ENCODE measurements at places on chromosomes 6 and 20.

- no peak for DNase-seq
Observed at GRCh38 chr6:25217829-25218228, 61.3 kb upstream of the CARMIL1 start.

GRCh38 chr6:136582711-136583471 lies 32.7 kb upstream of the MAP7 start:
- DNase-seq: no peak

- DNase-seq: no peak
Observed at GRCh38 chr20:16819483-16819882, 71.3 kb downstream of the OTOR start.

- no peak for DNase-seq
Observed at GRCh38 chr6:35727231-35727934, 9.4 kb upstream of the ARMC12 start.

GRCh38 chr20:2089447-2089846 lies 12.2 kb upstream of the STK35 start:
- DNase-seq: no peak

DNA sequence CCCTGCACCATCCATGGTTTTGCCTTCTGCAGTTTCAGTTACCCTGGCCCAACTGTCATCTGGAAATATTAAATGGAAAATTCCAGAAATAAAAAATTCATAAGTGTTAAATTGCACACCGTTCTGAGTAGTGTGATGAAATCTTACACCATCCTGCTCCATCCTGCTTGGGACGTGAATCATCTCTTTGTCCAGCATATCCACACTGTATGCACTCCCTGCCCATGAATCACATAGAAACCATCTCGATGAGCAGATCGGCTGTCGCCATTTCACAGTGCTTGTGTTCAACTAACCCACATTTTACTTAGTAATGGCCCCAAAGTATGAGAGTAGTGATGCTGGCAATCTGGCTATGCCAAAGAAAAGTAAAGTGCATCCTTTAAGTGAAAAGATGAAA lies 105.9 kb upstream of the ID4 start:
- no peak for DNase-seq

GRCh38 chr6:123014835-123015234 lies 18.8 kb downstream of the CLVS2 start:
- DNase-seq: no peak

DNA sequence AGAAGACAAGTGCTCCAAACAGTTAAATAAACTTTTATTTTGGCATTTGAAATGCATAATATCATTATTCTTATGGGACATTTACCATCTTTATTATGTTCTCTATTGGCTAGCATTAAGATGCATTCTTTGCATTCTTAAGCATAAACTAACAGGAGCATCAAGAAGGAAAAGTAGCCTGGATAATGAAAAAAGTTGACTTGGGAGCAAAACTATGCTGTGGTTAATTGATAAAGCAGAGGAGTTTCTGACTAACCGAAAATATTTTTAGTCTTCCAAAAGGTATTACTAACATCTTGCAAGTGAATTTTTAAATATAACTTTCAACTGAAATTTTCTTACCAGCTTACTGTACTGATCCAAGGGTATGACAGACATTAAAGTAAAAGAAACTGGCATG lies 140.3 kb downstream of the FLRT3 start:
- no peak for DNase-seq

DNA sequence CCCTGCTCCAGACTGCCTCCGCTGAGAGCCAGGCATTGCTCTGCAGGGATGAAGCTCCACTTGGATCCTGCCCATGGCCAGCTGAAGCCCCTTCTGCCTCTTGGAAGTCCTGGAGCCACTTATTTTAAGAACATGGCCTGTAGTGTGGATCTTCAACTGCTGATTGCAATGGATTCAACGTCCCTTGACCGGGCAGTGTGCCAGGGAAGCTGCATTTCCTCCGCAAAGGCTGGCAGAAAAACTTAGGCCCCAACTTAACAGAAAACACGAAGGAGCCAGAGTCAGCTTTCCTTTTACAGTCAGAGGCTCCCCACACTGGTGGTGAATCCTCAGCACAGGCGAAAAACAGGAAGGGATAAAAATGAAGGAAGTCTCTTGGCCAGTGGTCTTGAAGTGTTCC lies 26.3 kb upstream of the FOXQ1 start:
- DNase-seq: no peak

DNA sequence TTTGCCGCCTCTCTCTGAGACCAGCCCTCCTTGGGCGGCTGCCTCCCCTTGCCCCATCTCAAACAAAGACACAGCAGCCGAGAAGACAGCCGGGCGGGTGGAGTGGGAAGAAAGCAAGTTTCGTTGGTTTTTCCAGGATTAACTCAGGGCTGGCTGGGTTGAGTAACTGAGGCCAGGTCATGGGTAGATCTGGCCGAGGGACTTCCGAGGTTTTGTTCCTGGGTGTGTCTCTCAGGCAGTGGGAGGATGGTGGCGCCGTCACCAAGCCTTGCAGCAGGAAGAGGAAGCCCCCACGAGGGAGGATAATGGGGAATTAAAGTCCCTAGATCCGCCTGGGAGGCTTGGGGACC lies 167.2 kb downstream of the TTLL2 start:
- DNase-seq: no peak

- no peak for DNase-seq
Observed at GRCh38 chr20:15200147-15200565, 862.7 kb upstream of the FLRT3 start.

- peak; percentile 26 for DNase-seq
Observed at GRCh38 chr20:46174469-46175126, 56.5 kb downstream of the CD40 start.

- no peak for DNase-seq
Observed at GRCh38 chr20:17803765-17804164, 104.0 kb downstream of the BANF2 start.

- DNase-seq: no peak
Observed at GRCh38 chr20:46894579-46894958, at the start of gene EYA2. Gene EYA2, plus strand, starts transcription at chr20:46894843. Its CDS starts 95,168 bp downstream, at chr20:46990011.

- no peak for DNase-seq
Observed at GRCh38 chr6:17408081-17408480, 14.7 kb downstream of the CAP2 start.

- no peak for DNase-seq
Observed at GRCh38 chr20:64111841-64112641, 4.7 kb upstream of the NPBWR2 start.

- no peak for DNase-seq
Observed at GRCh38 chr6:33895296-33895695, 91.5 kb upstream of the MLN start.

- DNase-seq: no peak
Observed at GRCh38 chr6:52000064-52000463, 87.3 kb downstream of the PKHD1 start.

DNA sequence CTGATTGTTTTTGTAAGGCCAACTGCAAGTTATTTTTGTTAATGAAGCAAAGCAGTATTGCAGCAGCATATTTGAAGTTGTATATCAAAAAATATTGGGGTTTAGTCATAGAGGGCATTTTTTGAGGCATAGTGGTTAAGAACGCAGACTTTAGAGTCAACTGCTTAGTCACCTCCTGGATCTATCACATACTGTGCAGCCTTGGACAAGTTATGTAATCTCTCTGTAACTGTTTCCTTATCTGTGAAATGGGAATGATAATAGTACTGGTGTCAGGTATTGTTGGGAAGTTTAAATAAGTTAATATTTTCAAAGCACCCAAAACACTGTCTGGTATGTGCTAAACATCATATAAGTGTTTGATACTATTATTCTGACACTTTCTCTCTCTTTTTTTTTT lies 27.2 kb upstream of the EFHC1 start:
- DNase-seq: no peak

GRCh38 chr20:35006531-35006971 lies 50.9 kb downstream of the MYH7B start:
- no peak for DNase-seq

DNA sequence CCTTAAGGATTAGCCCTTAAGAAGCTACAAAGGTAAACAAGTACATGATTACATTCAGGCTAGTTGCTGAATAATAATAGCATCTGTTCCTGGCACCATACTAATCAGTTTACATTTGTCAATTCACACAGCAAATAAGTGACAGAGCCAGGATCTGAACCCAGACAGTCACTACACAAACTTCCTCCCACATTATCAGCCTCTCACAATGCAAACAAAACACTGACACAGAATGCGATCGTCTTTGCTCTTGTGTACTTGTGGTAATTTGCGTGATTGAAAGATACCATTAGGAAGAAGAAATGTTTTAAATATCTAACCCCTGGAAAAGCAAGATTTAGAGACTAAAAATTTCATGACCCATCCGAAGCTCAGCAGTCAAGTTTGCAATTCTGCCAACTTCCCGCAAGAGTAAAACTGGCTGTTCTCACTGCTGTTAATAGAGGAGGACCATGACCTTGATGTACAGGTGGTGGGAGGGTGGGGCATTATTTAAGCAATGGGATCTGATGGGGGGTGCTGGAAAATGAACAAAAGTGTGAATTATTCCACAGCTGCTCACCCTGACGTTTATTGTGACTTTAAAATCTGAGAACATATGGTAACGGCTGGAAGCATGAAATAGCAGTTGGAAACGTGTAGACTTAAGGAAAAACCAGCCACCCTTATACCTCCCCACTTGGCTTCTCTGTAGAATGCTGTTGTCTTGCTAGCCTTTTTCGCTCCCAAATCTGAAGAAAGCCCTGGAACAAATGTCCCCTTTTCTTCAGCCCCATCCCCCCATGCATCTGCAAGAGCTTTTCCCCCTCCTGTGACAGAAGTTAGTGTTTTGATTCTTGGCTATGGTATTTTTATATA lies 95.3 kb upstream of the ARMC2 start:
- no peak for DNase-seq

DNA sequence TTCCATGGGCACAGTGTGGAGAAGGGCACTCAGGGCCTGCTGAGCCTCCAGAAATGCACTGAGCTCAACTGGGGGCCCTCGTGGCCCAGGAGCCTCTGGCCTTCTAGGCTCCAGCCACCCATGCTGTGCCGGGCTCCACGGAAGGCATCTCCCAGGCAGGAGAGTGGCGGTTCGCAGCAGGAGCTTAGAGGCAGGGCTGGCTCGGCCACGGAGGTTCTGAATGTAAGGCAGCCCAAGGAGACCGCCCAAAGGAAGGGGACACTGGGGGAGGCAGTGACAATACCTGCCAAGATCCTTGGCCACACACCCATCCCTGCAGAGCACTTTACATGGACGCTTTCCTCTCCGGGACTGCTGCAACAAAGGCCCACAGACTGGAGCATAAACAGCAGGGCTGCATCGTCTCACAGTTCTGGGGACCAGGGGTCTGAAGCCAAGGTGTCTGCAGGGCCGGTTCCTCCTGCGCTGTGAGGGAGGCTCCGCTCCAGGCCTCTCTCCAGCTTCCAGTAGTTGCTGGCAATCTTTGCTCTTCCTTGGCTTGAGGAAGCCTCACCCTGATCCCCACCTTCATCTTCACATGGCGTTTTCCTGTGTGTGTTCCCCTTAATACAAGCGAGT lies 128.2 kb upstream of the CDH4 start:
- no peak for DNase-seq

DNA sequence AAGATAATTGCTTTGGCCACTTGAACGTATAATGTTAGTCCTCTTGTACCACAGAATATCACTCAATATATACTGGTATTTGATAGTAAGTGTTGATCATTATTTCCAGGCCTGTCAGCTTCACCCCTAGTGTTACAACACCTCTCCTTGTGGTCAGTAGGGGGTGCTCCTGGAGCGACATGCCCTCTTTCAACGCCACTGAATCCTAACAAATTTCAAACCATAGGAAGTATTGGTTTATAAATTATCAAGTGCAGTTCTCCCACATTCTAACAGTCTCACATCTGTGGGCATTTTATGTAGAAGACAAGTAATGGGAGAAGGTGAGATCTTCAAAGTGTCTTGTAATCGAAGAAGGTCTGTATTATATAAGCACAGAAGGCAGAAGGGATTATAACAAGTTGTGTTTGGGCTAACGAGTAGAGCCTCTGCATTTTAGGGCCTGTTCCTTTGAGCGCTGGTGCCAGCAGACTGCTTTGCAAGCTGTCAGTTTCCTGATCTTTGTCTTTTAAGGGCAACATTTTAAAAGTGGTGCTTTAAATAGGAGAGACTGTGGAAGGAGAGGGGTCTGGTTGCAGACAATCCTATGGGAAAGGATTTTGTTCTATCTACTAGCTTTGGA lies 57.1 kb upstream of the CEP162 start:
- DNase-seq: no peak

GRCh38 chr20:24163506-24163905 lies 174.9 kb upstream of the GGTLC1 start:
- DNase-seq: no peak

DNA sequence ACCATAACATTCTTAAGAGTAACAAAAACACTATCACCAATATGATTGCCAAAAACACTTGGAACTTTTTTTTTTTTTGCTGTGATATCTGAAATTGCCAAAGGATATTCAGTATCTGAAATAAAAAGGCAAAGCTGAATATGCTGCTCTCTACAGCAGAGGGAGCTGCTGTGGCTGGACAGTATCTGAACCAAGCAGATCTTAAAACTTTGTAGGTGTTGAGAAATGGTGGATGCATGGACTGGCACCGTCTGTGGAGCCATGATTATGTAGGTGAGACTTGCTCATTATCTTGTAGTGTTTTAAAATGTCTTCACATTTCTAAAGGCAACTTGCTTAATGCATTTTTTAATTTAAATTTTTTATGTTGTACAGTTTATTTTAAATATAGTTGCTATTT lies 9.2 kb downstream of the PDCD2 start:
- no peak for DNase-seq

GRCh38 chr20:59983076-59983475 lies 24.9 kb downstream of the CDH26 start:
- no peak for DNase-seq

DNA sequence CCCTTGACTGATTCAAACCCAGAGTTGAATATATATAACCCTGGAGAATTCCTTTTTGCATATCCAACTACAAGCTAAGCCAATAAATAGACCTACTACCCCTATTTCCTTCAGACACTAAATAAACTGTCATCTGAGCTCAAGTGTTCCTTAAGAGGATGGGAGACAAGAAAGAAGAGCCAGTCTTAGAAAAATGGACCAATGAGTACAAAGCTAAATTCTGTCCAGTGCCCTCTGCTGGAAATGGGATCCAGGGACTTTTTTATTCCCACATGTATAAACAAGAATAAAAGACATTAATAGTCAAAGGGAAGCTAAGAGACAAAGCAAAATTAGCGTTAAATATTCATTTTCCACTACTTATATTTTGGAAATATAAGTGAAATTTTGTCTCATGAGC lies 4.8 kb downstream of the PPP1R10 start:
- no peak for DNase-seq

DNA sequence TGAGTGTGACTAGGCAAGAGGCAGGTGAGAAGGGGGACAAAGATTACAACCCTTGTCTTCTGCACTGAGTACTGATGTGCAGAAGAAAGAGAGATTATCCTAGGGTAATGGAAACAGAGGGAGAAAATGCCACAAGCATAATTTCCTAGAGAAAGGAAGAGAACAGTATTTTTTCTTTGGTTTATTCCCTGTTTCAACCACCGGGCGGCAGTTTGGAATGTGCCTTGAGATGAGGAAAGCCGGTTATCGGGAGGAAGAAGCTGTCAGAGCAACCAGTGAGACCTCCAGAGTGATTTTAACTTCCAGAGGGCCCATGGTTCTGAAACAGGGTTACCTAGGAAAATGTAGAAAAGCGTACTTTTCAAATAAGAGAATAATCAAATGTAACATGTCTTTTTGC lies 121.4 kb downstream of the REV3L start:
- no peak for DNase-seq
